Fibroblast of pulmonary artery (primary cell): ENCODE measurements at places on chromosomes 6 and 20.

- DNase-seq: no peak
Measured at GRCh38 chr20:5434116-5434515, 117.4 kb upstream of the PROKR2 start.

GRCh38 chr20:19824861-19825260 lies 66.8 kb downstream of the RIN2 start:
- DNase-seq: no peak

GRCh38 chr20:19835533-19836222 lies 77.6 kb downstream of the RIN2 start:
- no peak for DNase-seq

GRCh38 chr6:141488488-141488887 lies 644.2 kb upstream of the GJE1 start:
- DNase-seq: peak; percentile 39

DNA sequence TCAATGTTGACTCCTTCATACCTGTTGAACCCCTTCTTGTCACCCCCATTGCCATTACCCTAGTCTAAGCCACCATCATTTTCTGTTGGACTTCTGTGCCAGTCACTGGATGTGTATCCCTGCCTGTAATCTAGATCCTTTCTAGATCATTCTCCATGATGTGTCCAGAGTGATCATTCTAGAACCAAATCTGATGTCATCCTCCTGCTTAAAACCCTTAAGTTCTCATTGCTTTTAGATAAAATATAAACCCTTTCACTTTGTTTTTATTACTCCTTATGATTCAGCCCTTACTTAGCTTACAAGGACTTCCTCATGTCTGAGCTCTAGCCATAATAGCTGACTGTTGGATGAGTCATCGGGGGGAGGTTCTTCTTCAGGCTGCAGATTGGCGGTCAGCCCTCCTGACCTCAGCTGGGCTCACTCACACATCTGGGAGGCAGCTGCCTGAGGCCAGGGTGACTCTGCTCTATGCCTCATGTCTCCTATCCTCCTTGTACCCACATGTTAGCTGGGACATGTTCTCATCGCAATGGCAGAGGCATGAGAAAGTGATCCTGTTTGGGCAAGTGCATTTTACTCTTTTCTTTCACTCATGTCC lies 287.6 kb downstream of the ESR1 start:
- peak; percentile 98 for DNase-seq

DNA sequence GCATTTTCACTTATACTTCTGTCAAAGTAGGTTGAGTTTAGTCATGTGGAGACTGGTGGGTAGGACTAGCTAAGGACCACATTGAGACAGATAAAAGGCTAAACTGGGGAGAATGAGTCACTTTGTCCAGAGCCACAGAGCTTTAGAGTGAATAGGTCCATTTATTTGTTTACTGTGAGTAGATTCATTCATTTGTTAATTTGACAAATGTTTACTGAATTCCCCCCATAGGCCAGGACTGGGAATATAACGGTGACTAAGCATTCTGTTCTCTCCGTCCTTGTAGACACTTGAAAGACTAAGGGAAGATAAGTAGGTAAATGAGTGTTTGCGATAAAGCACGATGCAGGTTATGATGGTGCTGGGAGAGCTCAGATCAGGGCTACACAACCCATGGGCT lies 699.7 kb upstream of the ID4 start:
- no peak for DNase-seq

GRCh38 chr6:12138381-12138780 lies 126.3 kb downstream of the HIVEP1 start:
- peak; percentile 17 for DNase-seq

- DNase-seq: no peak
Measured at GRCh38 chr6:36121787-36122494, 8.4 kb upstream of the MAPK13 start.

DNA sequence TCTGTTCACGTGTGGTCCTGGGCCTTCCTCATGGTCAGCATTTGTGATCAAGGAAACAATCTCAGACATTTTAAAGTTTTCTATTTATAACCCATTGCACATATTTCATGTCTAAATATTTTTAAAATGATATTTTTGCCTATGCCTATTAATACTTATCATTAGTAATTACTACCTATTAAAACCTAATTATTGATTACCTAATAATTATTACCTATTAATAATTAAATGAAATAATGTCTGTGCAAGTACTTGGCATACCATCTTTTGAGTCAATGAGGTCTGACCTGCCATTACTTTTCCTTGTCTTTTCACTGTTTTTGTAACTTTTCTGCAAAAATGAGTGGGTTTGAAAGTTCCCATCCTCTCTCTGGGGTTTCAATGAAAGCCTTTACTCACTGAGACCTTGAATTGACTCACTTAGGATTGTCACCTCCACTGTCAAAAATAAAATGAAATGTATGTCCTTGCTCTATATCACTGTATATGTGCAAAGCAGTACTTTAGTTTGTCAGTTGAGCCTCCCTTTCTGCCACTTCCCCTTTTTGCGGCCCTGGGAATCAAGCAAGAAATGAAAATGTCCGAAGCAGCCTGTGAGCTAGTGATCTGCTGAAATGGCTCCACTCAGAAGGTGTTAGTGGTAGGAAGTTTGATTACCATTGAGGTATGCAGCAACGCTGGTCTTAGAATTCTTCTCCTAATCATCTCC lies 87.8 kb downstream of the L3MBTL3 start:
- no peak for DNase-seq

DNA sequence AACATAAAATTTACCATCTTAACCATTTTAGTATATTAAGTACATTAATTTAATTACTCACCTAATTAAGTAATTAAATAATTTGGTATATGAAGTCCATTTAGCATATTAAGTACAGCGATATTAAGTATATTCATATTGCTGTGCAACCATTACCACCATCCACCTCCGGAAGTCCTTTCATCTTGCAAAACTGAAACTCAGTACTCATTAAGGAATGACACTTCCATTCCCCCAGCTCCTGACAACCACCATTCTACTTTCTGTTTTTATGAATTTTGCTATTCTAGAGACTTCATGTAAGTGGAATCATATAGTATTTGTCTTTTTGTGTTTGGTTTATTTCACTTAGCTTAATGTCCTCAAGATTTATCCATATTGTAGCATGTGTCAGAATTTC lies 61.1 kb upstream of the GTSF1L start:
- no peak for DNase-seq

GRCh38 chr6:140193269-140193668 lies 818.8 kb upstream of the CITED2 start:
- DNase-seq: no peak

GRCh38 chr20:5914859-5915258 lies 35.5 kb downstream of the TRMT6 start:
- no peak for DNase-seq

DNA sequence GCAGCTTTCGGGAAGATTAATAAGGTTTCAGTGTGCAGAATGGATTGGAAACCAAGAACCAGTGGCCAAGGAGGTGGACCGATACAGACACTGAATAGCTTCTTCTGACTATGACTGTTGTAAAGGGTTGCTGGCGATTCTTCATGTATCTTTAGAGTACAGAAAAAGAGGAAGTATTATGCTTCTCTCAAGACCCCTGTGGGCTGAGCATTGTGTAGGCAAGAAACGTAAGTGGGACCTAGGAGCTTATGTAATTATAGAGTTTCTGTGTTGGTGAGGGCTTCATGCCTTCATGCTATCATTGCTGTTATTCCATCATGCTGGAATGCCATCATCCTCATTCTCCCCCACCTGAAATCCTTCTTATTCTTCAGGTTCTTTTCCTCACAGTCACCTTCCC lies 105.4 kb upstream of the AKIRIN2 start:
- no peak for DNase-seq

DNA sequence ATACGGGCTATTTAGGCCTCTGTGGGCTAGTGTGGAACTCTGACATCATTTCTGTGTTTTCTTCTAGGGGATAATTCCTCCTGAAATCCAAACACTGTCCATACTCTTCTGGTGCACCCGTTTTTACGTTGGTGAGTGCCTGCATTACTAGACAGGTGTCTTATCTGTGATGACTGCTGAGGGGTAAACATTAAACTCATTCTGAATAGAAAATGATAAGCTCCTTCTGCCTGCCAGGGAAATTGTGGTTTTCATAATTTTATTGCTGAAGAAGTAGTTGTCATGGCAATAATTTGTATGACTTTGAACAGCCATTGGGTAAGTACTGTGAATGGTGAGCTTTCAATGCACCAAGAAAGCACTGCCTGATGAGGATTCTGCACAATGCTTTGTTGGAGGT lies 705.6 kb downstream of the UTRN start:
- DNase-seq: no peak
